GM23248 (cell line): ENCODE measurements at places on chromosomes 1 and 21. TPM values are rescaled to one million over a fixed set of nuclear protein-coding genes. Genes with fewer than 3 reads are reported as not detected.

GRCh38 chr1:176575991-176576390 lies 113.0 kb downstream of the PAPPA2 start:
- H3K36me3 ChIP-seq = no peaks in the 10 kb centered on the region
- peaks cover 15% of the 10 kb centered on the region for H3K4me1 ChIP-seq
- no peaks in the 10 kb centered on the region for H3K27me3 ChIP-seq
- DNase-seq = peak; percentile 40
- H3K4me3 ChIP-seq = no peak overlapping the region

GRCh38 chr1:5827516-5827915 lies 164.7 kb downstream of the NPHP4 start:
- no peak for DNase-seq
- no peak overlapping the region for H3K27ac ChIP-seq
- H3K4me1 ChIP-seq = no peaks in the 10 kb centered on the region
- no peak overlapping the region for H3K4me3 ChIP-seq
- H3K36me3 ChIP-seq = no peaks in the 10 kb centered on the region

GRCh38 chr1:167937709-167938010 lies 788 bp upstream of the MPC2 start:
- H3K4me1 ChIP-seq = peaks cover 10% of the 10 kb centered on the region
- peak overlapping the region; percentile 97 for H3K27ac ChIP-seq
- DNase-seq = no peak
- no peaks in the 10 kb centered on the region for H3K27me3 ChIP-seq

DNA sequence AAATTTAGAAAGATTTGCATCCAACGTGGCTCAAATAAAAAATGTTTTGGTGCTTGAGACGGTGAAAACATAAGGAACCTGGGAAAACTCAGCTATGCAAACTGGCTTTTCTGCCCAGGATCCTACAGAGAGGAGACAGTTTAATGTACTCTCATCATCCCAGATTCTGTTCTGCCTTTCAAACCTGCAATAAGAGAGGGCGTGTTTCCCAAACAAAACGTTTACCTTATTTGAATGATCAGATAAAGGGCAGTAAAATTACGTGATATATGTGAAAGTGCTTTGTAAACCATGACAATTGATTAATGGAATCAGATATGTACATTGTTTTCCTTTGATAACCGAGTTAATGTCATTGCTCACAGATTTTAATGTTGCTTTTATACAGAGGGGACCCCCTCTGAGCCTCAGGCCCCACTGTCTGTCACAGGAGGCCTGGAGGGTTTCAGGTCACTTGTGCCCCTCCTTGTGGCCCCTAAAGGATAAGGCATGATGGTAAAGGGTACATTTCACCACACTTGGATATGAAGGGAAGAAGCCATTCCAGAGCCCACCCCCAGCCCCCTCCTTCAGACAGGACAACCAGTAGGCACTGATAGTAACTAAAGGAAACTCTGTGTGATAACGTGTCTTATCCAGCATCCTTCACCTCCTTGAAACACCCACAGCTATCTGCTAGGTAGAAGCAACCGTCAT lies 157.6 kb downstream of the EDEM3 start:
- H3K4me3 ChIP-seq = no peak overlapping the region
- no peak overlapping the region for H3K27ac ChIP-seq

DNA sequence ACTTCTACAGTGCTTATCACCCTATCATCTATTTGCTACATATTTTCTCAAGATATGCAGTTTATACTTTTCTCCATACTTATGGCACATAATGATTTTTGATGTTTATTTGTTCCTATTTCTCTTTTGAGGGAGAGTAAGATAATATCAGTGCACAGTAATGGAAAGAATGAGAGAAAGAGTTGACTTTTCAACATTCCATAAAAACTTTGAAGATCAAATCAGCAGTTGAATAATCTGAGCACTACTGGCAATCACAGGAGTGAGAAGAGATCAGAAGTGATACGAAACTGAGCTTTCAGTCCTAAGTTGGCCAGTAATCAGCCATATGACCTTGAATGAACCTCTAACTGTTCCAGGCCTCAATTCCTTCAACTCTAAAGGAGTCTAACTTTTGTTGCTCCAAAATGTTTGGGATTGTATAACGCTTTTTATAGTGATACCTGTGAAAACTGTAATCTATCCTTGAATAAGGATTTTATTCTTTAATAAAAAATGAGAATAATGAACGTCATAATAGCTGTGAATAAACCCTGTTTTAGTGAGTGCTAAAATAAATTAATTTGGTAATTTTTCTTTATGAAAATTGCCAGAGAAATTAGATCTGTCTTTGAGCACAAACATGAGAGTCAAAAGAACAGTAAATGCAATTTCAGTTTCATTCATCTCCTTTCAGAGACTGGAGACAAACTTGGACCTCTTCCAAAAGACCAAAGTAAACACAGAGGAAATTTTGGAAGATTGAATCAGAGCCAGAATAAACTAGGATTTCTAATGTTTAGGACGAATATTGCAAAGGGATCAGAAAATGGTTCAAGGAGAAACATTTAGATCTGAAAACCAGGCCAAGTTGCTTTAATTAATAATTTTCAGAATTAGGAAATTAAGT lies 309.9 kb downstream of the ADGRL2 start:
- H3K27ac ChIP-seq = no peak overlapping the region
- H3K36me3 ChIP-seq = no peaks in the 10 kb centered on the region
- no peak for DNase-seq
- H3K27me3 ChIP-seq = no peaks in the 10 kb centered on the region
- H3K4me1 ChIP-seq = no peaks in the 10 kb centered on the region

- H3K36me3 ChIP-seq = 0 out of 2 replicates have a peak, but pooled peaks cover 11% of the 10 kb centered on the region
- H3K4me3 ChIP-seq = peak overlapping the region; percentile 74
- DNase-seq = peak; percentile 88
These were observed 852 bp downstream of the KTI12 start for GRCh38 chr1:52032785-52033131.

- H3K4me3 ChIP-seq = no peak overlapping the region
- no peak overlapping the region for H3K27ac ChIP-seq
- 0 out of 2 replicates have a peak, but pooled peaks cover 3% of the 10 kb centered on the region for H3K4me1 ChIP-seq
- DNase-seq = peak; percentile 53
These were observed 10.0 kb upstream of the C1orf115 start for GRCh38 chr1:220680085-220680687.

DNA sequence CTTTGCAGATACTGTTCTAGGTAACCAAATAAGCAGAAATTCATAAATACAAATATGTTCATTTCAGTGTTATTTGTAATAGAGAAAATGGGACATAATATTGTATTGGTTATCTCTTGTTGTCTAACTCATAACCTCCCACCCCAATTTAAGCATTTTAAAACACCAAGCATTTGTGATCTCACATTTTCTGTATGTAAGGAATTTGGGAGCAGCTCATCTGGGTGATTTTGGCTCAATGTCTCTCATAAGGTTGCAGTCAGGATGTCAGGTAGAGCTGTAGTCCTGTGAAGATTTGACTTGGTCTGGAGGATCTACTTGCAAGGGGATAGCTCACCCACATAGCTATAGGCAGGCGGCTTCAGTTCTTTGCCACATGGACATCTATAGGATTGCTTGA lies 29.5 kb downstream of the CEP350 start:
- H3K36me3 ChIP-seq = no peaks in the 10 kb centered on the region
- H3K27ac ChIP-seq = no peak overlapping the region
- no peak for DNase-seq

GRCh38 chr21:36338975-36339374 lies 19.0 kb downstream of the MORC3 start:
- H3K36me3 ChIP-seq = peaks cover 34% of the 10 kb centered on the region
- no peak overlapping the region for H3K27ac ChIP-seq
- DNase-seq = no peak
- no peaks in the 10 kb centered on the region for H3K27me3 ChIP-seq
- H3K4me1 ChIP-seq = peaks cover 23% of the 10 kb centered on the region
- H3K4me3 ChIP-seq = no peak overlapping the region

- H3K27me3 ChIP-seq = no peaks in the 10 kb centered on the region
- 0 out of 2 replicates have a peak, but pooled peaks cover 5% of the 10 kb centered on the region for H3K4me1 ChIP-seq
- DNase-seq = no peak
- no peak overlapping the region for H3K27ac ChIP-seq
- H3K4me3 ChIP-seq = no peak overlapping the region
These were observed 1411.1 kb downstream of the KCNT2 start for GRCh38 chr1:195197116-195197515.

DNA sequence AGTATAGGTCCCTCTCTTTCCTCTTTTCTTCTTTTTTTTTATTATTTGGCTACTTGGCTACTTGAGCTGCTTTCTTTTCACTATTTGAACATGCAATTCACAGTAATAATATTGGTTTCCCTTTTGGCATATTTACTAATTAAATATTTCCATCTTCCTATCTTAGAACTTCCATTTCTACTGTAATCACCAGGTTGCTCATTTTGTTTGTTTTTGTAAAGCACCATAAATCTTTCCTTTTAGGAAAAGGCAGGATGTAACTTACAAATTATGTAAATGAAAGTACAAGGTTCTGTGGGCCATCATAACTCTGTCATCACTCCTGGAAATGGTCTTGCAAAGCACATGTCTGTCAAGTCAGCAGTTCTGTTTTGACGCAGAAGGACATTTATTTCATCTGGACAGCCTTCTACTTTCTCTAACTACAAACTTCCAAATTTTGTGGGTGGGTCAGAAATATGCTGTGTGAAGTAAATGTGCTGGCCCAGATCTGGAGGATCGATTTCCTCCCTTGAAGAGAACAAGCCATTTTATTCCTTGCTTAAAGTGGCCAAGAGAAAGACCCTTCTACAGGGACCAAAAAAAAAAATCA lies 71.7 kb upstream of the TNFSF18 start:
- H3K27me3 ChIP-seq = no peaks in the 10 kb centered on the region
- peaks cover 17% of the 10 kb centered on the region for H3K4me1 ChIP-seq
- no peaks in the 10 kb centered on the region for H3K36me3 ChIP-seq

DNA sequence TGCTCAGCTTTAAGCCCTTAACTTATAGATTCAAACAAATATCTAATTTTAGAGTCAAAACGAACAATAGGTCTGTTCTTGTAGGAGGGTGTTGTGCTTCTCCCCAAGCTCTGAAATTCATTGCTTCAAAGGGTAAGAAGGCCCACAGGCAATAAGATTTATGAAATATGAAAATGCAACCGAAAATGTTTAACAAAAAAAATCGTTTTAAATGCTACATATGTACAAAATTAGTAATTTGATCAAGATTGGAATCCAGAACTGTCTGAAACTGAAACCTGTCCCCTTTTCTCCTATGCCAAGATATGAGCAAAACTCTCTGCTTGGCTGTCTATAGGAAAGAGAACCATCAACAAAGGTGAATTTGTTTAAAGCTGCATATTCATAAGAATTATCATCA lies 534.3 kb downstream of the PLPP3 start:
- H3K4me1 ChIP-seq = no peaks in the 10 kb centered on the region
- DNase-seq = no peak
- no peaks in the 10 kb centered on the region for H3K27me3 ChIP-seq
- no peak overlapping the region for H3K4me3 ChIP-seq
- H3K27ac ChIP-seq = no peak overlapping the region

DNA sequence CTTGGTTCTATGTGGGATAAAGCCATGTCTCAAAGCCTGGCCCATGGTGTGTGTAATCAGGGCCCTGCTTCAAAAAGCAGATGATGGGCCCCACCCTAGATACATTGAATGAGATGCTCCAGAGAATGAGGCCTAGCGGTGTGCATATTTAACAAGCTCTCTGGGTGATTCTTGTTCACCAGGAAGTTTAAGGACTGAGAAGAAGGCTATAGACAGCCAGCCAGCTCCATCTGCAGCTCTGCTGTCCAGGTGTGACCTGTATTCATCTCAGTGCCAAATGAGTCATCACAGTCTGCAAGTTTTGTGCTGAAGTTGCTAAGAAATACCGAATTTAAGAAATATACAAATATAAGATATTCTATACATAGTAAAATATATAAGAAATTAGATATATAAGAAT lies 182.0 kb upstream of the RUNX1 start:
- no peaks in the 10 kb centered on the region for H3K36me3 ChIP-seq
- DNase-seq = no peak
- peaks cover 16% of the 10 kb centered on the region for H3K4me1 ChIP-seq
- no peak overlapping the region for H3K4me3 ChIP-seq

- no peak overlapping the region for H3K4me3 ChIP-seq
- no peaks in the 10 kb centered on the region for H3K27me3 ChIP-seq
- peak; percentile 13 for DNase-seq
- no peaks in the 10 kb centered on the region for H3K4me1 ChIP-seq
- 0 out of 2 replicates have a peak, but pooled peaks cover 4% of the 10 kb centered on the region for H3K36me3 ChIP-seq
These were observed 132.9 kb downstream of the PIK3R3 start for GRCh38 chr1:45999507-45999906.

The TENT5C gene
- total RNA-seq = 0.25 TPM in 1 of 2 replicates, not detected in the other

The CGN gene
- not detected in 2 replicates for total RNA-seq

The TMEM240 gene
- 1.1 and 3.3 TPM in 2 replicates for total RNA-seq
